ENCODE measurements at places on chromosomes 3 and 15.

GRCh38 chr3:9183811-9184460, 65.5 kb downstream of the SRGAP3 start:
- DNase-seq: peak; percentile 78

- DNase-seq: no peak
Measured at GRCh38 chr3:11558002-11558401, 85.7 kb downstream of the VGLL4 start.

- no peak for DNase-seq
Measured at GRCh38 chr3:109707617-109708016, 370.3 kb upstream of the DPPA4 start.

DNA sequence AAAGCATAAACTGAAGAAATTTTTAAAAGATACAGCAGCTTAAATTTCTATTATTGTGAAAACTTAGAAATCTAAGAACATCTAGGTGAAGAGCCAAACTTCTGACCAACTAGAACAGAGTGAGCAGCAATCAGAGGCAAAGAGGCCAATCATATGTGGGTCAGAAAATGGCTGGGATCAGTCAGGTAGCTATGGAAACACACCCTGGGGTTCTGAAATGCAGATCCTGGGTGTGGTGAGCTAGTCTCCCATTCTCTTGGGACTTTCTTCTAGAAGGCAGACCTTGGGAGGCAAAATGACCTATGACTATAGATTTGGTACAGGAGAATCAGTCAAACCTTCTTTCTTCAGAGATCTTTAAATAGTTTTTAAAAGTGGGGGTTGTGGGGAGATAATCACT, 385.8 kb downstream of the TBC1D5 start:
- no peak for DNase-seq

Measured in pons (tissue), 1 donor.